OCI-LY7 (cell line): ENCODE measurements at places on chromosomes 16 and 17.
A peak's percentile ranks its signal among the peaks of the same experiment; 100 is the strongest.

GRCh38 chr17:61389670-61390478 lies 9.8 kb upstream of the TBX2 start:
- DNase-seq: peak; percentile 42

GRCh38 chr16:84524346-84524920 lies 20.0 kb upstream of the MEAK7 start:
- DNase-seq: no peak

DNA sequence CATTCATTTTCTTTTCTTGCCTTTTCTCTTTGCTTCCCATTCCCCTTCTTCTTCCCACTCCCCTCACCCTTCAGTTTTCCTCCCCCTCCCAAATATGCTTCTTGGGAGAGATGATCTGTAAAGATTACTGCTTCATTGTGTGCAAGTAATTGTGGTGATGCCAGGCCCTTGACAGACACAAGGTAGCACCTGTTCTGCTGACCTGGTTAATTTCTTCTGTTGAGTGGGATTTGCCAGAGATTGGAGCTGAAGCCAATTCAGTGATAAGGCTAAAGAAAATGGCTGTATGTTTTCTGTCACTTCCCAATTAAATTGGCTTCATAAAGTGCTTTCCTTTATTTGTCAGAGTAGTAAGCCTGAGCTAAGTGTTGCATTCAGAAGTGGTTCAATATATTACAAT lies 44.5 kb downstream of the AATF start:
- no peak for DNase-seq

GRCh38 chr17:77245162-77245926 lies 104.6 kb downstream of the SEC14L1 start:
- no peak for DNase-seq

DNA sequence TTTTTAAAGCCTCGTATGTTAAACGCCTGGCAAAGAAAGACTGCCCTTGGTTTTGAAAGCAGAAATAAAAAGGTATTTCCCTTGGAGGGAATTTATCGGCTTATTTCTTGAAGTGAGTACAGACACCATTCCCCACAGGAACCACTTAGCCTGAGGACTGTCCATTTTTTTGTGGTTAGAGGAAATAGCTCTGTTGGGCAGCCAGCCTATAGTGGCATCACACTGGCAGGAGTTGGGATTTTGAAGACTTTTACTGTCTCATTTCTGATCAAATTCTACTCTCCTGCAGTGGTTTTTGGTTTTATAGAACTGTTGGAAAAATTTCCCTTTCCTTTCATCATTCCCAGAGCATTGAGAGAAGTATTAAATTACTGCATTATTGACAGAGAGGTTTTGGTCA lies 34.1 kb upstream of the CDC6 start:
- no peak for DNase-seq

DNA sequence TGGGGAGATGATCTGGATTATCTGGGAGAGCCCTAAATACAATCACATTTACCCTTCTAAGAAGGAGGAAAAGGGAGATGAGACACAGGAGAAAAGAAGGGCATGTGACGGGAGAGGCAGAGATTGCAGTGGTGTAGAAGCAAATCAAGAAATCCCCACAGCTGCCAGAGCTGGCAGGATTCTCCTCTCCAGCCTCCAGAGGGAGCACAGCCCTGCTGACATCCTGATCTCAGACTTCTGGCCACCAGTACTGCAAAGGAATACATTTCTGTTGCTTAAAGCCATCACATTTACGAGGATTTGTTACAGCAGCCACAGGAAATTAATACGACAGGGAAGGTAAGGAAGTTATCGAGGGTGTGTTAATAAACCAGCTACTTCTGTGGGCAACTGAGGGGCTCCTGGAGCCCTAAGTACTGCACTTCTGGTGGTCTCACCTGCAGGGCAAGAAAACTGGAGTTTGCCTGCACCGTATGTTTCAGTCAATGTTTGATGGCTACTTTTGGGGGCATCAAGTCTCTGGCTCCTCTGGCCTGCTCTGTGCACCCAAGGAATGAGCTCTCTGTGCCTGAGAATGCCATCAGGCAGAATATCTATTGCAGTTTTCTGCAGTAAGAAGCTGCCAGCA lies 22.9 kb upstream of the CDH13 start:
- peak; percentile 5 for DNase-seq

GRCh38 chr16:67879462-67879861 lies 5.2 kb upstream of the NRN1L start:
- no peak for DNase-seq

- no peak for DNase-seq
Observed at GRCh38 chr17:72264682-72265405, 144.0 kb downstream of the SOX9 start.

GRCh38 chr16:80671281-80671849 lies 130.6 kb downstream of the DYNLRB2 start:
- DNase-seq: peak; percentile 83

DNA sequence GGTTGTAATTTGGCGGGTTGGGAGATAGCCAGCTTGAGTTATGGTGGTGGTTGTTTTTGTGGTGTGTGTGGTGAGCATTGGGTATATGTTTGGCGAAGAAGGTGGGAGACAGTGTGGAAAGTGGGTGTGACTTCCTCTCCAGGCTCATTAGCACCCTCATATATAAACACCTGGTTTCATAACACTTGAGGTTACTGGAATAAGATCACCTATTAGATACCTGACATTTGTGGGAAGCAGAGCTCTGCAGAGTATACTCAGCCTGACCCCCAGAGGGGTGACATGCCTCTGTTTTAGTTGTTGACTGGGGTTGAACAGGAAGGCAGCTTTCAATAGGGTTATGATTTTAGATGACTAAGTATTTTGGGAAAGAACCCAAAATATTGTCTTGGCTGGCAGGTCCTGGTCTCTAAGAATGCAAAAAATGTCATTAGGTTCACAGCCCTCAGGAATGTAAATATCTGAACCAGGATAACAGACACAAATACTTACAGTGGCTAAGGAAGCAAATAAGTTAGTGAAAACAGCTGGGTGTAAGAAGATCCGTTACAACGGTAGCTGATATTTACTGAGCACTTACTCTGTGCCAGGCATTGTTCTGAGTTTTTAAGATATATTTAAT lies 18.3 kb upstream of the EFCAB13 start:
- DNase-seq: no peak

DNA sequence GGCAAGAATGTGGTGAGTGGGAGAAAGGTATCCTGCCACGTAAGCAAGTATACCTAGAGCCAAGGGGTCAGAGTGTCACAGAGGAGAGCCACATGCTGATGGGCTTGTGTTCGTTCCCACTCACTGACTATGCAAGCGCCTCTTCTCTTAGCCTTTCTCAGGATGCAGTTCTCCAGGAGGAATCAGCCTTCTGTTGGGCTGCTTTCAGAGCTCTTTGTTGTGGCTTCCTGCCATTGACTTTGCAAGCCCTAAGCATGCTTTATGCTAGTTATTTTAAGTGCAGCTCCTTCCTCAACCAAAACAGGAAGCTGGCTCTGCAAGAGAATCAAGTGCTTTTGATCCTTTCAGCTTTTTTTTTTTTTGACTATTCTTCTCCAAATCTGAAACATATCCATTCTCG lies 66.6 kb downstream of the SIAH1 start:
- DNase-seq: peak; percentile 58

DNA sequence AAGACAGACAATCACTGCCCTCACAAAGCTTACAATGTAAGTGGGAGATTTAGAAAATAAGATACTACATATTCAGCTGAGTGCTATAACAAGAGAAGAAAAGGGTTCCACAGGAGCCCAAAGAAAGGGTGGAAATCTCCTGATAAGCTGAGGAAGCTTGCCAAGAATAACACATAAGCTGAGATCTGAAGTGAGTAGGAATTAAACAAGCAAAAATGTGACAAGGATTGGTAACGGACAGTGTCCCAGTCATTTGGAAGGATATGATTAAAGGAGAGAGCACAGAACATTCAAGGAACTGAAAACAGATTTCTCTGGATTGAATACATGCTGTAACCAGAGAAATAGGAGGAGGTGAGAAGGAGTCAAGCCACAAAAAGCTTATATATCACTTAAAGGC lies 13.0 kb downstream of the CDYL2 start:
- no peak for DNase-seq
